ENCODE measurements at places on chromosomes 3 and 15.

DNA sequence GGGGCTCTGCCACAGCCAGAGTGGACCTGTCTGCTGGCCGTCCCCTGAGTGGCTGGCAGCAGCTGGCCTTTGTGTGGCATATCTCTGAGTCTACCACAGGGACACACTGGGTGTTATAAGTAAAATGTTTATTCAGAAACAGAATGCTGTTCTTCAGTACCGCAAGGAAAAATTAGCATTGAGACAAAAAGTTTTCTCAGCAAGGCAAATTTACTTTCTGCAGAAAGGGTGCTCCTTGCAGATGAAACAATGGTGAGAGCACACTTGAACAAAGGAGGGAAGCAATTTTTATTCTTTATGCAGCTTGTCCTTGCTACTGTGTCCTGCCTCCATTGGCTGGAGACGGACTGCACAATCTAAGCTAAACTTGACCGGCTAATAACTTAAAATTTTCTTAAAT lies 4.0 kb downstream of the TMEM89 start:
- DNase-seq: no peak

DNA sequence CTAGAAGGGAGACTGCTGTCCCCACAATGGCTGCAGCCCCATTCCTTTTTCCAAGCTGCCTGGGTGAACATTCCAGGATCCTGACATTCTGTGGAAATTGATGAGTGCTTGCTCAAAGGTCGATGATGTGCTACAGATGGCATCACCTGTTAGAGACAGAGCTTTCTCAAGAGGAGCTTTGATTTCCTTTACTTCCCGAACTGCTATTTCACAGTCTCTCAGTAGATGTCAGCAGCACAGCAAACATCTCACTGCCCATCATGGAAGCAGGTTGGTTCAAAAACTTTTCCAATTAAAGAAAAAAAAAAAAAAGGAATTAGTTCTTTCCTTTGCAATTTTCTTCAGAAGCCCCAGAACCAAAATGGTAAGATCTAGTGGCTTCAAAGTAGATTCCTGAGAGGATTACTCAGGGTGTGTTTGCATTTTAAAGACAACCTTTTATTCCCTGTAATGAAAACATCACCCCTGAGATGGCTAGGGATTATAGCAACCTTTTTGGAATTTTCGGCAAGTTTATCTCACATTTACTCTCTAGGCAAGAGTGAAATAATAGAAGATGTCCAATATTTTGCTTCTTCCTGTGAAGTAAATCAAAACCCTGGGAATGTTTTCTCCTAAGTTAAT lies 44.8 kb downstream of the POLR2M start:
- DNase-seq: no peak

- DNase-seq: no peak
Observed at GRCh38 chr3:149356044-149356592, 21.3 kb downstream of the TM4SF1 start.

- no peak for DNase-seq
Observed at GRCh38 chr3:16400106-16400931, 113.2 kb downstream of the RFTN1 start.

DNA sequence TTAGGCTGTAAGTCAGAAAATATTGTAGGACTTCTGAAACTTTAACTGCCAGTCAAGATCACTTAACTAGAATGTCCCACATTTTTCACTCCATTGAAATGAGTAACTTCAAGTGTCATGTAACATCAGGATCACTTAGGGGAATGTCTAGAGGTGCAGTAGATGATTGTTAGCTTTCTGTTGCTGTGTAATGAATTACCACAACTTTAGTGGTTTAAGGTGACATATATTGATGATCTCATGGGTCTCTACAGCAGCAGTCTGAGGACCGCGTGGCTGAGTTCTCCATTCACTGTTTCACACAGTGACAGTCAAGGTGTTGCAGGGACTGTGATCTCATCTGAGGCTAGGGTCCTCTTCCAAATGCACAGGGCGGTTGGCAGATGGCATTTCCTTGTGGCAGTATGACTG lies 82.7 kb downstream of the SLC25A26 start:
- no peak for DNase-seq

DNA sequence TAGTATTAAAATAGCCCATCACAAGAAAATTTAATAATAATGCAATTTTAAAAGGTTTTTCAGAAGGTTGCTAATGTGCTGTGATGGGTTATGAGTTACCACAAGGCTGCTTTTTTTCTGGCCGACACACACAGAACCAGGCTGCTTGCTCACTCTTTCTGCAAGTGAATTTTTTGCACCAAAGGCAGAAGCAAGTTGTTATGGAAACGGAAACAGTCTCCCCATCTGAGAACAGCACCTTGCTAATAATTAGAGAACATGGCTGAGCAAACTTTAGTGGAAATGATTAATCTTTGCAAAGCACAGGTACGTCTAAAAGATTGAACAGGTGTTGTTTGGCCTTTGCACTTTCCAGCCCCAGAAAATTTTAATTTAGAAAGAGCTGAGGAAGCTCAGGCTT lies 51.0 kb downstream of the CACNA2D3 start:
- DNase-seq: no peak

GRCh38 chr15:29682781-29683180 lies 139.5 kb downstream of the TJP1 start:
- no peak for DNase-seq

DNA sequence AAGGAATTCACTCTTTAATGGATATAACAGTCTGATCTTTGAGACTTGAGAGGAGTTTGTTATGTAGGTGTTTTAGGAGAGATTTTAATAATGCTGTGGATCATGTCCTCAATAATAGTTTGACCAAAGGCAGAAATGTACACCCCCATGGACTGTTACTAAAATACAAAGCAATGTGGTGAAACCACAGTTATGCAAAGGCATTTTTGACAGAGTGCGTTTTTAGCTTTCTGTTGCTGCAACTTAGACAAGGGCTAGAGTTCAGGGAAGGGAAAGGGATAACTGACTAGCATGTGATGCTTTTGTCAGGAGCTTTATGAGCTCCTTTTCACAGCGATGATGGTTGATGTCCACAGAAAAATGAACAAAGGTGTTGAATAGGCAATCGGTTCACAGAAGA lies 3.6 kb upstream of the STARD5 start:
- DNase-seq: no peak

GRCh38 chr15:39512643-39513042 lies 68.2 kb upstream of the THBS1 start:
- no peak for DNase-seq

DNA sequence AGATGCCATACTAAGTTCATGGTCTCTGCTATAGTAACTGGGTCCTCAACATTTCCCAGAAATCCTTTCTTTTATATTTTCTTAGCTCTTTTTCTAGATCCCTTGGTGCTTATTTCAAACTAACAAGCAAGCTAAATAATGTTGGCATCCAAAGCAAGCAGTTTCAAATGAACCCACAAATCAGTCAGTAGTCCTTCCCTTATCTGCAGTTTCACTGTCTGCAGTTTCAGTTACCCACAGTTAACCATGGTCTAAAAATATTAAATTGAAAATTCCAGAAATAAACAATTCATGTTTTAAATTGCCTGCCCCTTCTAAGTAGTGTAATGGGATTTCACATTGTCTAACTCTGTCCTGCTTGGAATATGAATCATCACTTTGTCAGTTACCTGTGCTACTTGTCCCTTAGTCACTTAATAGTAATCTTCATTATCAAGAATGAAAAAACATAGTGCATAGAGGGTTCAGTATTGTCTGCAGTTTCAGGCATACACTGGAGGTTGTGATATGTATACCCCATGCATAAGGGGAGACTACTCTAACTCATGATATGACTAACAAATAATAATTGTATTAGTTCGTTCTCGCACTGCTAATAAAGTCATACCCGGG lies 633.7 kb downstream of the MECOM start:
- no peak for DNase-seq

DNA sequence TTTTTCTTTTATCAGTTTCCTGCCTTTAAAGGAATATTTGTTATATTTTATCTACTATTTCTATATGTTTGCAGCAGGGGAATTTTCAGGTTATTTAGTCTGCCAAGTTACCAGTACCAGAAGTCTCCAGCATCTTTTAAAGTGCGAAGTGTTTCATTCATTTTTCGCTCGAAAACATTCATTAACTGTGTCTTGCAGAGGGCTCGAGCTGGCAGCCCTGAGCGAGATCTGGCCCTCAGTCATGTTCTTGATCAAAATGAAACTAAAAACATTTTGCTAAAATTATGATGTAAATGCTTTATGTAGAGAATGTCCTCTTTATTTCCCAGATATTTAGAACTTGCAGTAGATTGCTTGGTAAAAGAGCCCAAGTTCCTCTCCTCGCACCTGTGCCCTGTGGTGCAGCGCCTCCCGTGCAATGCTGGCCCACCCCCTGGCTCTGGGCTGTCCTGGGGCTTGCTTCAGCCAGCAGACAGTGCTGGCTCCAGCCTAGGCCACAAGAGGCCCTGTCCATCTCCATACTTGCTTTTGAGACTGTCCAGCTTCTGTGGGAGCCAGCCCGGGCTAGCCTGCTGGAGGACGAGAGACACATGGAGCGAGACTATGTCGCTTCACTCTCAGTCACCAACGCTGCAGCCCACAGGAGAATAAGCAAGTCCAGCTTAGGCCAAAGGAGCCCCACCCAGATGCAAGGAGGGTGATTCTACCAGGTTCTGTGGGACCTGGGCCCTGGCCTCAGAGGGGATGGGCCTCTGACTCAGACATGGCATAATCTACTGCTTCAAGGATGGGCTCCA lies 71.9 kb upstream of the PRR23E start:
- no peak for DNase-seq

DNA sequence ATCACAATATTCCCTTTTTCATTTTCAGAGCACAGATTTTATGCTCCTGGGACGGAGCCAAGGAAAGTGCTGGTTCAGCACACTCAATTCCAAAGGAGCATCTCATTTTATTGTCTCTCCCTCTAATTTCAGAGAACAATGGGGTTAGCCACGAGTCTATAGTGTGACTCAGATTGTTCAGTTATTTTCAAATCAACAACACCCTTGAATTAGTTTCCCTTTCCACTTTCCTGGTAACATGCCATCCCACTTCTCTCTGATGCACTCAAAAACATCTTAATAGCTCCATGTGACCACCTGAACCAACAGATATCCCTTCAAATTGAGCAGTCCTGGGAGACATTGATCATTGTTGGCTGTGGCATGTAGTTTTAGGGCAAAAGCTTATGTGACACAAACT lies 389.7 kb upstream of the MDFIC2 start:
- DNase-seq: no peak

DNA sequence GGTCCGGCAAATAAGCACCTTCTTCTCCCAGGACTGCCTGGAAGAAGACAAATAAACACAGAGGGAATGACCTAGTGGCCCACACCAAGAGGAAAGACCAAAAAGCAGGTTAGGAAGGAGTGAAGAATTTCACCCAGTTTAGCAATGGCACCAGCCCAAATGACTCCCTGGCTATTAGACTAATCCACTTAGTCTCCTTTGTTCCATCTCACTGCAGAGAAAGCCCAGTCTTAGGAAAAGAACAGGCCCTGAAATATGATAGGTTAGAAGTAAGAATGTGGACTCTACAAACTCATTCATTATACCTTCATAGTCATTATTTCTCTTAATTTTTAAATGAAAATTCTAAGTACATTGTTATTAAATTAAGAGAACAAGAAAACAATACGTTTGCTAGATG lies 23.2 kb downstream of the SERPINI2 start:
- DNase-seq: no peak

GRCh38 chr15:79195802-79196201 lies 86.7 kb upstream of the ANKRD34C start:
- peak; percentile 29 for DNase-seq

DNA sequence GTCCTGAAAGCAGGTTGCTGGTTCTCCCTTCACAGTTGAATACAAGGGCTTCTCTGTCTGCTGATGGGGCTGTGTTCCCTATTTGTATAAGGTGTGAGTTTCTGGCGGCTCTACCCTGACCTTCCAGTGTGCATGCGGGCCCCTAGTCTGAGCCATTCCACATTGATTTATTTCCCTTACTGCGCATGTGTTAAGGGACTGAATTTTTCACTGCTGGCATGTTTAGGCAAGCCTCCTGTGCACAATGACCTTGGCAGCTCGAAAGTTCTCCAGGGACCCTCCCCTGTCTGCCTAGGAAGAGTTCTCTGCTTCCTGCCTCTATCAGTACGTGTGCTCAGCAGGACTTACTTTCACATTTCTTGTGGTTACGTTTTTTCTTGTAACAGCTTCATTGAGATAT lies 11.4 kb downstream of the TRAK1 start:
- no peak for DNase-seq

DNA sequence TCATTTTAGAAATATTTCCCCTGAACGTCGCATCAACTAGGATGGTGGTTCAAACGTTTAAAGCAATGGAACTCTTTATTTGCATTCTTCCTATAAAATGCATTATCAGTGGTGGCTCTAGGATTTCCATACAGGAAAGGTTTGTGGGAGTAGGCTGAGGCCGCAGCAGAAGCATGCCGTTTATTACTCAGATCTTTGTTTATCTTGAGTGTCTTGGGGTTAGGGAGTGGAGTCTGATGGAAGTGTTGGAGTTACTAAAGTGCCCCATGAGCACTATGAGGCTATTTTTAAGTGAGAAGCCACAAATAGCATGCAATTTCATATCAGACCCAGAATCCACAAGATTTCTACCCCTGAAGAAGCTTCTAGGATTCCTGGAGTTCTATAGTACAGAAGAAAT lies 26.2 kb downstream of the ATOSA start:
- no peak for DNase-seq

GRCh38 chr3:25037049-25037547 lies 391.0 kb upstream of the RARB start:
- no peak for DNase-seq

DNA sequence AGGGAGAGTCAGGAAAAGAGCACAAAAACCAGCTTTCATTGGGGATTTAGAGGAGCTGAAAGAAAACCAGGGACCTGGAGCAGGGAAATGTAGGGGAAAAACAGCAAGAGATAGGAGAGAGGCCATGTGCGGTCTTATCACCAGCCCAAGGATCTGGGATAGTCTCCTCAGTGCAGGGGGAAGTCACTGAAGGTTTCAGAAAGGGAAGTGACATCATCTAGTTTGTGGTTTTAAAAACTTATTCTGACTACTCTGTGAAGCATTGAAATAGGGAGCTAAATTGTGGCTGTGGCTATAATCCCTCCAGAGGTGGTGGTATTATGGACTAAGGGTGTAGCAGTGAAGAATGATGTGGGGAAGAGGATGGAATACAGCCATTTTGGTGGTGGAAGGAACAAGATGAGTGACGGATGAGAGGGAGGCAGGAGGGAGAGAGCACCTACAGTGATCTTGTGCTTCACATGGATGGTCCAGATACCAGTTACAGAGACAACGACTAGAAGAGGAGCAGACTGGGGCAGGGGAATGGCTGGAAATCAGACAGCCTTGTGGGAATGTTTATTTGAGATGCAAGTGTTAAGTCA lies 72.7 kb downstream of the HMG20A start:
- no peak for DNase-seq

DNA sequence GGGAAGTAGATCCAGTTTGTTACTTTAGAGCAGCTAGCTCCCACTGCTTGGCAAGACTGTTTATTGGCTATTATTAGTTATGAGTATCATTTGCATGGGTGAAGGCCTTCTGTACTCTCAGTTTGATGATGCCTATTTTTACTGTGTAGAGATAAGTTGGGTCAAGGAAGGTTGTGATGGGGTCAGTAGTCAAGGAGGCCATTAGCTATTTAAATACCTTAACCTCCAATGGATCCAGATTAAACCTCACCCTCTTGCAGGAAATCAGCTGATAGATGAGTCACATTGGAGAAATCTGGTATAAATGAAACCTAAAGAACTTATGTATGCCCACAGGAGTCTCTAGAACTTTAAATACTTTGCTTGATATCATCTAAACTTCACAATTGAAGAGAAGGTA lies 45.0 kb downstream of the THBS1 start:
- DNase-seq: no peak

All from RWPE2 (cell line).